ENCODE measurements at places on chromosomes 12 and 14.

- no peak for DNase-seq
These were observed 112.8 kb downstream of the DAD1 start for GRCh38 chr14:22476005-22476751.

GRCh38 chr12:124796303-124796960, 67.2 kb downstream of the SCARB1 start:
- DNase-seq, result no peak

DNA sequence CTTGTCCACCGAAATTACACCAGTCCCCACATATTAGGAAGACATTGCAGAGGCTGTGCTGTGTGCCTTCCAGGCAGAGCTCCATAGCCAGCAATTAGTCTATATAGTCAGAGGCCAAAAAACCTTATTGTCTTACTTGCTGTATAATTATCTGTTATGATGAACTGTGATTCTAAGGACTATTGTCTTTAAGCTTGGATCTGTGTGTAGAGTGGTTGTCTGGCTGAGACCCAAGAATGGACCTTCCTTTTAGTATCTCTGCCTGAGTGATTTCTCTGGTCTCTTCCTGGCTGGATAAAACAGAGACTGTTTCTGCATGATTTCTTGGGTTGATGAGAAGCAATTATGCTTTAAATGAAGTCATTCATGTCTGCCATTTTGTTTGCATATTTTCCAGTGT, 465.3 kb downstream of the PRKD1 start:
- DNase-seq, result no peak

DNA sequence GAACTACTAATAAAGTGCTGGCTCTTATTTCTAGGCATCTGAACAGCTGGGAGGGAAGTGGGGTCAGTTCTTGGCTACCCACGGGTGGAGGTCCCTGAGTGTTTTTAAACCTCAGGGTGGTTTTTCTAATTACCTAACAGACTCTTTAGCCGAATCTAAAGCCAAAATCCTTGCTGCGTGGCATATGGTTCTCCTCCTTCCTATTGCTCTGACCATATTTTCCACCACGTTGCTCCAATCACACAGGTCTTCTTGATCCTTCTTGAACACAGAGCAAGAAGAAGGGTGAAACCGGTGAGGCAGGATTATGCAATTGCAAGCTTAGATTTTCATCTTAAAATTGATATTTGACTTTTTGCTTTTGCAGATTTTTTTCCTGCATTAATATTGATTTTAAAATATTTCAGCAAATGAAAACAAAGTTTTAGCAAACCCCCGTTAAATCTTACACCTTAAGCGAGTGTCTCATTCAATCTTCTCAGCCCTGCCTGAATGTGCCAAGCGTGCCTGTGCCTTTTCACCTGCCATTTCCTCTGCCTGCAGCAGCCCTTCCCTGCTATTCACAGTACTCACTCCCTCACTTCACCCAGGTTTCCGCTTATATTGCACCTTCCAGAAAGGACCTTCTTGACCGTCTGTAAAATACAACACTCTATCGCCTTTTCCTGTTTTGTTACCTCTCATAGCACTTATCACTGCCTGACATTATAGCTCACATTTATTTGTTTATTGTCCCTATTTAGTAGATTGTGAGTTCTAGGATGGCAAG, 506.0 kb downstream of the DIO2 start:
- DNase-seq, result no peak

DNA sequence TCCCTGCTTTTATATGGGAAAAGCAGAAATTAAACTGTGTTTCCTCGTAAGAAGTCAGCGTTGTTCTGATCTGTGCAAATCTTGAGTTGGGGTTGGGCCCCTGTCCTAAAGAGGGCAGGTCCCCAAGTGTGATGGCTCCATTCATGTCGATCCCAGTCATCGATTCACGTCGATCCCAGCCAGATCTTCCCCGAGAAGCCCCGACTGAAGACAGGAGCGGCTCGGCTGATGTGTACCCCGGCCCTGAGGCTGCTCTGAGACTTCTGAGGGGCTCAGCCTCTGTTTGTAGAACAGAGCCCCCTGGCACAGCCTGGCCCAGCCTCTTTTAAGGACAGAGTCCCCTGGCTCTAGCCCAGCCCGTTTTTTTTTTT, 9.3 kb downstream of the PGAM5 start:
- DNase-seq, result no peak

GRCh38 chr14:45198551-45198950, 54.5 kb downstream of the MIS18BP1 start:
- DNase-seq, result peak; percentile 72

DNA sequence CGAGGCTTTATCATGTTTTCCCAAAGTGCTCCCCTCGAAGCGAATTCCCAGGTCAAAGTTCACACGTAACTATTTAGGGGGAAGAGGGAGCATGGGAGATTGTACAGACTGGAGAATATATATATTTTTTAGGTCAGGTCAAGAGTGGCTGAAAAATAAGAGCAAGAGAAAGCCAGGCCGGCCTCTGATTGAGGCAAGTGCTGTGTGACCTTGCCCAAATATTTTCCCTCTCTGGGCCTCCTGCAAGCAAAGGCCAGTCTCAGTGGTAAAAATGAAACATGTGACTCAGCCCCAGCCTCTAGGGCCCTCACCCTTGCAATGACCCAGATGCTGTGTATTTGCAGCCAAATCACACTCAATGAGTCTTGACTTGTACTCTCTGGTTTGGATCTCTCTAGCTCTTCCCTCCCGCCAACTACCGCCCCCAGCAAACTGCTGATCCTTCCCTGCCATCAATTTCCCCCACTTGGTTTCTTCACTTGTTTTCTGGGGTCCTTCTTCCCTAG, 34.1 kb downstream of the SMUG1 start:
- DNase-seq, result no peak

- DNase-seq, result no peak
These were observed 334.5 kb downstream of the IPO8 start for GRCh38 chr12:30361145-30361544.

GRCh38 chr12:107537464-107538119, 148.0 kb upstream of the PWP1 start:
- DNase-seq, result no peak

DNA sequence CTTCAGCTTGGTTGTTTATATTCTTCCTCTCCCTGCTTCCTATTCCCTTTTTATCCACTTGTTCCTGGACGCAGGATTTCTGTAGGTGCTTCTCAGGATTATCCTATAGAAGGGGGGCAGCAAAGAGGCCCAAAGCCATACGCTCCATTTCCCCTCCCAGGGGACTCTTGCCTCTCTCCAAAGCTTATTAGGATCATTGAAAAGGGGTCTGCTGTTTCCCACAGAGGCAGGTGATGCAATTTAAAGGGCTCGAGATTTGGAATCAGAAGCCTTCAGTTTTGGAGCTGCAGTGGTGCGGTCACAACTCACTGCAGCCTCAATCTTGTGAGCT, 31.5 kb upstream of the SYNDIG1L start:
- DNase-seq, result no peak

DNA sequence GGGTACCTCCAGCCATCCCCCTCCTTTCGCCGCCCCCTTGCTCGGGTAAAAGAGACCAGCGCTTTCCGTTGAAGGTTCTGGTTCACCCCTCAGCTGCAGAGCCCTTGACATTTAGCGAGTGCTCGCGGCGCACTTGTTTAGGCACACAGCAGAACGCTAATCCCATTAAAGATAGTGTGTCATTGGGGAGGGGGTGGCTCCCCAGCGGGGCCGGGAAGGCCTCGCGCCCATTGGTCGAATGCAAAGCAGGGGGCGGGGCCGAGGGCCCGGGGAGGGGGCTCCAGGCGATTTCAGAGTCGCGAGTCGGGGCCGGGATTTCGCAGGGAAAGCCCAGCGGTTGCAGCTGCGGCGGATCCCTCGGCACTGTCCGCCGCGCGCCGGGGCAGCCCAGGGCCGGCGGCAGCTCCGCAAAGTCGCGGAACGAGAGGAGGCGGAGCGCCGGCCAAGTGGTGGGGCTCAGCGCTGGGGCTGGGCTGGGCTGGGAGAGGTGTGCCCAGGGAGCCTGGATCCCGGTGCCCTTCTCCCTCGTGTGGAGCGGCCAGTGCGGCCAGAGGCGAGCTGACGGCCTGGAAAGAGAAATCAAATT, 122.9 kb downstream of the TSPAN9 start:
- DNase-seq, result peak; percentile 26

DNA sequence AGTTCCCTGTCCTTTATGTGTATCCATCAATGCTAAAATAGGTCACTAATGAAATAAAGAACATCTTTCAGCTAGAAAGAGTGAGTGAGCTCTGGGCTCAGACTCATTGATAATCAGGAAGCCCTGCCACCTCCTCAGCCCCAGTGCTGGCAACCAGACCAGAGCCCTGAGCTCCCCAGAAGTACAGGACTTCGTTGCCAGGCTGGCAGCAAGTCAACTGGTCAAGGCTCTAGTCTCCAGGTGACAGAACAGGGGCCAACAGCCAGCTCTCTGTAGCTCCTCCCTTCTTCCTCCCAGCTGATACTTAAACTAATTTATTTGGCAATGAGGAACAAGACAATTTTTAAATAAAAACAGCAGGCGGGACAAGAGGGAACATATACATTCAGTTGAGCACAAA, 145.3 kb downstream of the EGLN3 start:
- no peak for DNase-seq

GRCh38 chr14:77264466-77265186, 6.4 kb downstream of the NGB start:
- DNase-seq, result no peak

DNA sequence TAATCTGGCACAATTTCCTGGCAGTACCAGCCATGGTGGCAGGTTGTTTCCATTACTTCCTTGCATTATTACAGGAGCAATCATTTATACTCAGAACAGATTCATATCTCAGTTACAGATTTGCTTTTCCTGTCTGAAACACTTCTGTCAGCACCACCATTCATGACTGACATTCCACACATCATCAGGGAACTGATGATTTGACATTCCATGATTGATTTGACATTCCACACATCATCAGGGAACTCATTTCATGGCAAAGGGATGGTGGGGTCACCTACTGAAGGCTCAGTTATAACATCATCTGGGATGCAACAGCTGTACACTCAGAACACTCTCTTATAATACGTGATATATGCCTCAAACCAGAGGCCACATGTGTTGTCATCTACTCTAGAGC, 30.9 kb upstream of the RERGL start:
- DNase-seq, result no peak

- DNase-seq, result peak; percentile 88
These were observed 322.4 kb upstream of the CLEC14A start for GRCh38 chr14:38578278-38578681.

DNA sequence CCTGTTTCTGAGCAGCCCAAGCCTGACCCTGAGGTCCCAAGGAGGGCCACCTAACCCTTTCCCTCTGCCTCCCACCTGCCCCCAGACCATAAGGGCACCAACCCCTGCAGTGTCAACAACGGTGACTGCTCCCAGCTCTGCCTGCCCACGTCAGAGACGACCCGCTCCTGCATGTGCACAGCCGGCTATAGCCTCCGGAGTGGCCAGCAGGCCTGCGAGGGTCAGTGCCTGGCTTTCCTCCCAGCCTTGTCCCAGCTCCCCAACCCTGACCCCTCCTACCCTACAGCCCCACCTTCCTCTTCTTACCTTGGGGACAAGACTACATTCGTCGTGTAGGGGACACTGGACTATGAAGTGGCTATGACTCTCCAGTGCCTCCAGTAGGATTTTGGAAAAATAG, 33.7 kb upstream of the LRP1-AS start:
- no peak for DNase-seq

DNA sequence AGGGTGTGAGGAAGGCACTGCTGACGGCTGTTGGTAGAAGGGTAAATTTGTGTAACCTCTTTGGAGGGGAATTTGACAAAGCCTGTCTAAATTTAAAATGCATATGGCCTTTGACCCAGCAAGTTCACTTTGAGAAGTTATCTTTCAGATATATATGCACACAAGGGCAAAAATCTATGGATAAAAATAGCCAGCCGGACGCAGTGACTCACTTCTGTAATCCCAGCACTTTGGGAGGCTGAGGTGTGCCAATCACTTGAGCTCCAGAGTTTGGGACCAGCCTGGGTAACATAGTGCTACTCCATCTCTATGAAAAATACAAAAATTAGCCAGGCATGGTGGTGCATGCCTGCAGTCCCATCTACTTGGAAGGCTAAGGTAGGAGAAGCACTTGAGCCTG, 13.4 kb downstream of the UBC start:
- DNase-seq, result no peak

- DNase-seq, result no peak
These were observed 1.2 kb upstream of the PTGER2 start for GRCh38 chr14:52312931-52313355.

DNA sequence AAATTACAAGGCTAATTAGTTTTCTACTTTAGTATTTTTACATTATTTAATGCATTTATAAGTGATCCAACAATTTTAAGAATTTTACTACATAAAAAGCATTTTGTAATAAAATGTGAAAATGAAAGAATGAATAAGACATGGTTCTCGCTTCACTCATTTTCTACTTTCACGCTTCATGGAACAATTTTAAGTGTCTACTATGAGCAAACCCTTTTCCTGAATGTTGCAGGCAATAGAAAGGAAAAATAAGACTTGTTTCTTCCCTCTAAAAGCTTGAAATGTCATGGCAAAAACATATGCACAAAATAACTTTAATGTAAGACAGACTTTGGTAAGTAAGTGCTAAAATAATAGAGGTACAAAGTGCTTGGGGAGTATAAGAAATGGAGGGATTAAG, 205.7 kb upstream of the HMGA2 start:
- no peak for DNase-seq

All from fibroblast of skin of scalp (primary cell).